ENCODE measurements at places on chromosomes 7 and 10.

DNA sequence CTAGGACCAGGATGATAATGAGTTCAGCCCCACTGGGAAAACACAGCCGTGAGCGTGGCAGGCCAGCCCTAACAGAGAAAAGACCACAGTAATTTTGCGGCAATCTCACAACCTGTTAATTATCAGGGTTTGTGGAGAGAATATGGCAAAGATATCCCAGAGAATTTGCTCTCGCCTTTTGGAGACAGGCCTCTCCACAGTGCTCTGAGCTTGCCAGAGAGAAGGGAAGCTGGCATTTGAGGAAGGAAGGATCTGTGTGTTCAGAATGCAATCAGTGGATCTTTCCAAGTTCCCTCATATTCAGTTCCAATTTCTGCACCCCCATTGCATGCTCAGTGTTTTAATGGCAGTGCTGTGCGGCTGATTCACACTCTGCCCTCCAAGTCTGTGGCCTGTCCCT is 60.2 kb downstream of the PLPP4 start:
- DNase-seq, result no peak

DNA sequence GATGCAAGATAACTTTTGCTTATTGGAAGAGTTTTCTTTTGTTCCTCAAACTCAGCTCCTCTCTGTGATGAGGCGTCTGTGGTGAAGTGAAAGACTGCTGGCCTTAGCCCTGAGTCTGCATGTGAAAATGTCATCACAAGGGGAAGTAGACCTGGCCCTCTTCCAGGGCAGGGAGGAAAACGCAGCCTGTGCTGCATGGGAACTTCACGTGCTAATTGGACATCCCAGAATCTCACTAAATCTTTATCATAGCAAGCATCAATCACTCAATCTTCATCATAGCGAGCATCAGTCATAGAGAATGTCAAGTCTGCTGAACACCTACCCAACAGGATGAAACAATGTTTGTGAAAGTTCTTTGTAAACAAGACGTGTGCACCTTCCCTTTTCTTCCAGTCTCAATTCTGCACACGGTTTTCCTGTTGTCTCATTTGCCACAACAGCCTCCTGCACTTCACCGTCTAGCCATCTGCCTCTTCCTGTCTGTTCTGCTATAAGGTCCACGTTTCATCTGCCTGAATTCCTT is 314.6 kb downstream of the FRMD4A start:
- no peak for DNase-seq

GRCh38 chr10:123848564-123849457 is 42.8 kb downstream of the CPXM2 start:
- DNase-seq, result peak; percentile 24

DNA sequence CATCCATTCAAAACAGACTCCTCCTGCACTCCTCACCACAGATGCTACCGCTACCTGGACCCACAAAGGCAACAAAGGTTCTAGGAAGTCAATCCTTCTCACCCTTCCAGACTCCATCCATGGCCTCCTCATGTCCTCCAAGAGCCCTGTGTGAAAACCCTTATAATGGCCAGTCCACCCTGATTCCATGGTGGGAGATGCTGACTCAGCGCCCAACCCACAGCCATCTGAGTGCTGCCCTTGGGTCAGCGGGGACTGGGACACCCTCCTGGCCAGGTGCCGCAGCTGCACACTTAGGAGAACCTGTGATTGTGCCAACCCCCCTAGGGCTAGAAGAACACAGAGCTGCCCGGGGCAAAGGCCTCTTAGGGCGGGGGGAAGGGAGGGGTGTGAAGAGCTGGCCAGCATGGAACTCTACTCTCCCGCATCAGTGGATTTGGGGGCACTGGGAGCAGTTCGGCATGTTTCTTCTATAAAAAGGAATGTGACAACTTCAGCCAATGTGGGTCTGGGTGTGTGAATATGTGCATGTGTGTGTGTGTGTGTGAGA is 25.4 kb downstream of the TMEM273 start:
- DNase-seq, result no peak

GRCh38 chr7:82674268-82674667 is 230.7 kb upstream of the CACNA2D1 start:
- no peak for DNase-seq

DNA sequence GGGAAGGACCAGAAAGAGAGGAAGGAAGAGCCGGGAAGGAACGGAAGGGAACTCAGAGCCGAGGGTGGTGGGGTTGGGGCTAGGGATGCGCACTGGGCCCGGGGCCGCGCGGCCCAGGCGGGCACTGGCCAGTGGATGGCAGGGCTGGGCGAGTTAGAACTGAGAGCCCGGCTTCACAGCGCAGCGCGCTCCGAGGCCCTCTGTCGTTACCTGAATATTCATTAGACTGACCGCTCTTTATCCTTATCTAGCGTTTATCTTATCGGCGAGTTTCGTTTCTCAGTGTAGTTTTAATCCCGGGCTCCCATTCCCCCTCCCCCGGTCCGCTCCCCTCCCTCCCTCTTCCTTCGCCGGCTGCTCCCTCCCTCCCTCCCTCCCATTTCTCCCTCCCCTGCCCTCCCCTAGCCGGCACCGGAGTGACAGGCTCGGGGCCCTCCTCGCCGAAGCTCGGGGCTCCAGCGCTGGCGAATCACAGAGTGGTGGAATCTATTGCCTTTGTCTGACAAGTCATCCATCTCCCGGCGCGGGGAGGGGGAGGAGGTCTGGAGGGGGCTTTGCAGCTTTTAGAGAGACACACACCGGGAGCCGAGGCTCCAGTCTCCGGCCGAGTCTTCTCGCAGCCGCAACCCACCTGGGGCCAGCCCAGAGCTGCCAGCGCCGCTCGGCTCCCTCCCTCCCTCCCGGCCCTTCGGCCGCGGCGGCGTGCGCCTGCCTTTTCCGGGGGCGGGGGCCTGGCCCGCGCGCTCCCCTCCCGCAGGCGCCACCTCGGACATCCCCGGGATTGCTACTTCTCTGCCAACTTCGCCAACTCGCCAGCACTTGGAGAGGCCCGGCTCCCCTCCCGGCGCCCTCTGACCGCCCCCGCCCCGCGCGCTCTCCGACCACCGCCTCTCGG is at the start of gene PAX2:
Gene PAX2, plus strand, starts transcription at position 596 of the 895 bp plus-strand sequence. CDS start 679 bp downstream, outside the sequence.
- DNase-seq, result peak; percentile 23

DNA sequence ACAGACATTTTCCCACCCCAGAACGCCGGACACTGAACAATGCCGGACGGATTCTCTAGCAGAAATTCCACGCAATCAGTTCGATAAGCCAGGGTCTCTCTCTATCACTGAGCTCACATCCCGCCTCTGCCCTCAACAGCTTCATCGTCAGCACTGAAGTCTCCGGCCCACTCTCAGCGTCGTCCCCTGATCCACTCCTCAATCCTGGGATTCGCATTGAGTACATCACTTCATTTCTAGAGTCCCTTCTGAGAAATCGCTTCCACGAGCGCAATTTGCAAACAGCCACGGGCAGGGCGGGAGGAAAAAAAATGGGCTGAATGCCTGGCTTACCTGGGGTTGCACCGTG is 365 bp downstream of the YME1L1 start:
- DNase-seq, result peak; percentile 61

DNA sequence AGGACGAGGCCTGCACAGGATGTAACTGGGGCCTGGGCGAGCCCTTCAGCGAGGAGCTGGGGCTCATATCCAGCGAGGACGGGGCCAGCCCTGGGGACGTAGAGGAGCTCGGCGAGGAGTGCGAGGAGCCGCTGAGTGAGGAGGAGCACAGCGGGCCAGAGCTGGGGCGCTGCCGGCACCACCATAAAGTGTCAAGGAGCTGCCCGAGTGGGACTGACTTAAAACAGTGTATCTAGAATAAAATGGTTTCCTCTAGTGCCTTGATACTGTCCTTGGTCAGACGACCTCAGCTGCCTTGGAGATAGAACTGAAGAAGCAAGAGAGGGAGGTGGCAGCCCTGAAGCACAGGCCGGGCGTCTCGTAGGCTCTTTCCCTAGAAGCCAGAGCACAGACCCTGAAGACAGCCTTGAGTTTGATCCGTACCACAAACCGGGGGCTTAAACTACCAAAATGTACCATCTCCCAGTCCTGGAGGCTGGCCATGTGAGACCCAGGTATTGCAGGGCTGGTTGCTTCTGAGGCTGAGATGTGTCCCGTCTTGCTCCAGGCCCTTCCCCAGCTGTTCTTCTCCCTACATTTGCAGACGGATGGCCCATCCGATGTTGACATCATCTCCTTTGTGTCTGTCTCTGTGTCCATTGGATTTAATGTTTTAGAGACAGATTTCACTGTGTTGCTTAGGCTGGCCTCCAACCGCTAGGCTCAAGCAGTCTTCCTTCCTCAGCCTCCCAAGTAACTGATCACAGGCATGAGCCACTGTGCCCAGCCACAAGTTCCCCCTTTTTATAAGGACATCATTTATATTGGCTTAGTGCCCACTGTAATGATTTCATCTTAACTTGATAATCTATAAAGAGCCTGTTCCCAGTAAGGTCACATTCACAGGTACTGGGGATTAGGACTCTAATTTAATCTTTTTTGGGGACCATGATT is 35.8 kb downstream of the DNAJB6 start:
- DNase-seq, result no peak

GRCh38 chr7:158272091-158272490 is 315.5 kb downstream of the PTPRN2 start:
- DNase-seq, result no peak

DNA sequence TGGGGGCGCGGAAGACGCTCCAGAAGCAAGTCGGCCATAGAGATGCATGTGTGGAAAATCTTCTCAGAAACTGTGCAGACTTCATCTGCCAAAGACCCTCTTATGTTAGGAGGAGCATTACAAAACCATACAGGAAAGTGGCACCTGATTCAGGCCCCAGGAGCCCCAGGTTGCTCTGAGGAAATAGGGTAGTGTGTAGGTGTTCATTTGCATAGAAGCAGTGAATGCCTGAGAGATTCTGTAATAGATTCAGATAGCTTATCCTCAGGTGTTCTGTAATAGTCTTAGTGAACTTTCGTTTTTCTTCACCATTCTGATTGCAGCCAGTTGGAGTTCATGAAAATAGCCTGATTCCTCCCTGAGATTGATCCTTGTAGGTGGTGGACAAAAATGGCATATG is 106.4 kb upstream of the GJD4 start:
- no peak for DNase-seq

DNA sequence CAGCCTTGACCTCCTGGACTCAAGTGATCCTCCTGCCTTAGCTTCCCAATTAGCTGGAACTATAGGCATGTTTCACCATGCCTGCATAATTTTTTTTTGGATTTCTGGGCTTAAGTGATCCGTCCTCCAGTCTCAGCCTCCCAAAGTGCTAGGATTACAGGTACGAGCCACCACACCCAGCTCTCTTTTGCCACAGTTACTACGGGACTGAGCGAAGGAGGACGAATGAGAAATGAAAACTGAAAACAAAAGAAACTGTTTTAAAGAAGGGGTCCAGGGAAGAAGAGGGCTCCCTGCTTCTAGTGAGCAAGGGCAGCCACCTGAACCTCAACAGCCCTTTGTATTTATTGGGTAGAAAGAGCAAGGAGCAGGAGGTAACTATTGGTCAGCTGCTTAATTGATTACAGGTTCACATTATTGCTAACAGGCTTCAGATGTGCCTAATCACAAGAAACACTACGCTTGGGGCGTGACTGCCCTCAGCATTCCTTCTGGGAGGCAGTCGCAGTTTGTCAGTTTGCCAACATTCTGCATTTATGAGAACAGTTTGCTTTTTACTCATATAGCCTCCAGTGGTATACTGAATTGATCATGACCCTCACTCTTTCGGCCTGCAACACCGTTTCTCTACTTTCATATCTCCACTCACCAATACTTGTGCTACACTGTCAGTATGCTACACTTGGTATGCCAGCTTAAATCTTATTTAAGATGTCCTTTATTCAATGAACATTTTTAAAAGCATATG is 676.8 kb downstream of the DNAJB9 start:
- no peak for DNase-seq

Measured in hematopoietic multipotent progenitor cell treated with erythropoietin and hydrocortisone succinate and interleukin-3 and kit ligand, for 6 days (in vitro differentiated cells).